CD8-positive, alpha-beta T cell (primary cell): ENCODE measurements at places on chromosomes 6 and 20.

GRCh38 chr6:127342946-127343808 lies at the start of gene ECHDC1:
Gene ECHDC1 (minus strand): TSS chr6:127343609. CDS start chr6:127331028, 12,581 bp downstream.
- peak; percentile 50 for DNase-seq

DNA sequence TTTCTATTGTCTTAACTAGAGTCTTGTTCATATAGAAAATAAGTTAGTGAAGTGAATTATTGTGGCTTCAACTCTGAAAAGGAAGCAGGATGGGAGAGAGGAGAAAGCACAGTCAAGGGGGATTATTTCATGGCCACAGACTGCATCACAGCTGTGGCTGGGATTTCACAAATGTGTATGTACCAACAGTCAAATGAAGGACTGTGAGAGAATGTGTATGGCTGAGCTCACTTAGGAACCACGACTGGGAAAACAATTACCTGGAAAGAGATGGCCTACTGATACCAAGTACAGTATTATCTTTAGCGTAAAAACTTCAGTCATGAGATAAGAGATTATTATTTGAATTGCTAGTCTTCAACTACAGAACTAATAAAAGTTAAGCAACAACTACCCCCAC lies 54.9 kb downstream of the SESN1 start:
- no peak for DNase-seq

GRCh38 chr6:152002306-152002705 lies 194.8 kb downstream of the ESR1 start:
- DNase-seq, result no peak

GRCh38 chr20:23143098-23143497 lies 57.0 kb upstream of the CD93 start:
- no peak for DNase-seq

DNA sequence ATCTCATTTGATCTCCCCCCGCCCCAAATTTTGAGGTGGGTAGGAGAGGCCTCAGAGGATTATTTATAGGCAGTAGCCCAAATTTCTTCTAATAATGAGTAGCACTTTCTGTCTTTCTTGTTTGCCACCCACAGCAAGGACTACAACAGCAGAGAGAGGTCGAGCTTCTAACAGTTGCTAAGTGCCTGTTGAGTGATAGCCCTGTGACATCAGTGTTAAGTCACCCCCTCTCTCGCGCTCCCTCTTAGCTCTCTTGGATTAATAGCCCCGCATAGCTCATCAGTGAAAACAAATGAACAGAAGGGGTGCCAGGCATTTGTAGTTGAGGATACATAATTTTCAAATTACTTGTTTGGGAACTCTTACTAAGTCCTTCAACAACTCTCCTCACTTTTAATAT lies 3.5 kb downstream of the ANKRD60 start:
- DNase-seq, result no peak
